ENCODE measurements at places on chromosomes 3 and 15. TPM values are rescaled to one million over a fixed set of nuclear protein-coding genes. Genes with fewer than 3 reads are reported as not detected.

- no peak for DNase-seq
Observed at GRCh38 chr3:11719406-11720303, 75.9 kb upstream of the VGLL4 start.

DNA sequence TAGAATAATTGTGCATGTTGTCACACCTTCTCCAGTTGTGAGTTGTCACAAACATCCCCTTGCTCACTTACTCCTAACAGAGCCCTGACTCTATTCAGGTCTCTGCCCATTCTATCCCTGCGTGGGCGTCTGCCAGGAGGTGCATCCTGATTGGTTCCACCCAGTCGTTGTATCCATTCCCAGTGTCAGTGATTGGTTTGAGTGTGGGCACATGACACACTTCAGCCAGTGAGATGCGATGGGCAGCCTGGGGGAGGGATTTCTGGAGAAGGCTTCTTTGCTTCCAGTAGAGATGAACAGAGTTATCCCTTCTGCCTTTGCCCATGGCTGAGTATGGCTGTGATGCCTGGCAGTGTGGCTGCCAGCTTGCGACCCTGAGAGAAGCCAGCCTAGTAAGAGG lies 18.7 kb downstream of the PXYLP1 start:
- DNase-seq, result no peak

- DNase-seq, result no peak
Observed at GRCh38 chr3:21417991-21418390, 333.0 kb downstream of the ZNF385D start.

DNA sequence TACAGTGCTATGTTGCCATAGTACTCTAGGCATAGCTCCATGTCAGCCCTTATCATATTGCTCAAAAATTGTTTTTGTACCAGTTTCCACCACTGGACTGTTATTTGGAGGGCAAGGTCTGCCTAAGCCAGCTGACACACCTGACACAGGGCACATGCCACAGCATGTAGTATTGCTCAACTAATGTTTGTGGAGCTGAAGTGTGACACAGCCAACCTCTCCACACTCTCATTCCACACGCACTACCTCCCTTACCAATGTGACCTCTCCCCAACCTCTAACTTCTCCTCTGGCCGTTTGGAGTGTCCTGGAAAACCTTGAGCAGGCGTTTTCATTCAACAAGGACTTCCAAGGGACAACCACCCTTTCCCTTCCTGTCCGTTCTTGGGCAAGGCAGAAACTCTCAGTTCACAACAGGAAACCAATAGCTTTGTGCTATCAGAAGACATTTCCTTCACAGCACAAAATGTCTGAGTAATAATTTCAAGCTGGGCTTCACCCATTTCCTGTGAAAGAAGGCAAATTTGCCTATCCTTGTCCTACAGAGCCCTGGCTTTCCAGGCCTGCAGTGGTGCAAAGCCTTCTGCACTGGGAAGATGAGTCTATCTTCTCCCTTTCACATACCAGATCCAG lies 38.4 kb downstream of the TLNRD1 start:
- DNase-seq, result peak; percentile 43

DNA sequence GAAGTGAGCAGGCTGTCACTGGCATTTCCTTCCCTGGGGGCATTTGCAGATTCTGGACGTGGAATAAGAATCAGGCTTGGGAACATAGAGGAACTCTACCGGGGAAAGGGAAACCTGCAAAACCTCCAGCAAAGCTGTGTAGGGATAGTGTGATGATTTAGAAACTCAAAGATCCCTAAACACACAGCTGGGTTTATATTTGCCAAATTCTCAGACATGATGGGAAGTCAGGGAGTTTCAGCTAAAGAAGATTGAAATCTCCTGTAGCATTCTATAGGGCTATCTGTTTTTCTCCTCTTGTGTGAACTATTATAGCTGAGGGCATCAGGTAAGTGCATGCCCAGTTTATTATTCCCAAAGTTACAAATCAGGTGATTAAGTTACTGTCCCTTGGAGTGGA lies 9.2 kb upstream of the CLEC3B start:
- no peak for DNase-seq

DNA sequence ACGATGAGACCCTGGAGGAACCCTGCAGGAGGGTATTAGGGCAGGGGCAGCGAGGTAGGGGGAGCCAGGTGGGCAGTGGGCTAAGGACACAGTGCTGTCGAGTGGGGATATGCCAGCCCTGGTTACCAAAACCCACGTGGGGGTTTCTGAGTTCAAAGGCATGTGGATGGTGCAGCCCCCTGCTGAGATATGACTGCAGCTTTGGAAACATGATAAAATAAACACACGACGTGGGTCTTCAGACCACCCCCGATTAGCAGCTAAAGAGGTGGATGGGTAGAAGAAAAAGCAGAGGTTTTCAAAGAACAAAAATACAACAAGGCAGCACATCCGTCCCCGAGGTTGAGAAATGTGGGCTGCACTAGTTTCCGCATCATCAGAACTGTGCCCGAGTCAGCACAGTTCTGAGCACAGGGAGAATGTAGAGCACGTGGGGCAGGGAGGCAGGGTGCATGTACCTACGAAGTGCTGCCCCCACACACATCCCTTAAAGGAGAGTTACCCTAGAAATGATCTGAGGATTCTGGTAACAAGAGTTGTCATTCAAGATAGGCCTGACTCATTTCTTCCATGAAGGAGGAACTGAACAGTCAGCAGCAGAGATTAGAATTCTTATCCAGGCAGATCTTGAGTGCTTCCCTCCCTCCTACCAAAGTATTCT lies 121.3 kb downstream of the RPLP1 start:
- DNase-seq, result no peak

- DNase-seq, result no peak
Observed at GRCh38 chr3:178436773-178437172, 99.5 kb upstream of the KCNMB2 start.

Gene PCSK6
- 7.4 TPM for total RNA-seq

Gene C2CD4B
- total RNA-seq, result 0.49 TPM

Gene SCN10A
- total RNA-seq, result not detected
